ENCODE measurements at places on chromosomes 1 and 21.

- no peak for DNase-seq
These were observed 386.6 kb upstream of the POU3F1 start for GRCh38 chr1:38433084-38433722.

GRCh38 chr1:92583821-92584760 is 97.4 kb upstream of the GFI1 start:
- DNase-seq, result no peak

DNA sequence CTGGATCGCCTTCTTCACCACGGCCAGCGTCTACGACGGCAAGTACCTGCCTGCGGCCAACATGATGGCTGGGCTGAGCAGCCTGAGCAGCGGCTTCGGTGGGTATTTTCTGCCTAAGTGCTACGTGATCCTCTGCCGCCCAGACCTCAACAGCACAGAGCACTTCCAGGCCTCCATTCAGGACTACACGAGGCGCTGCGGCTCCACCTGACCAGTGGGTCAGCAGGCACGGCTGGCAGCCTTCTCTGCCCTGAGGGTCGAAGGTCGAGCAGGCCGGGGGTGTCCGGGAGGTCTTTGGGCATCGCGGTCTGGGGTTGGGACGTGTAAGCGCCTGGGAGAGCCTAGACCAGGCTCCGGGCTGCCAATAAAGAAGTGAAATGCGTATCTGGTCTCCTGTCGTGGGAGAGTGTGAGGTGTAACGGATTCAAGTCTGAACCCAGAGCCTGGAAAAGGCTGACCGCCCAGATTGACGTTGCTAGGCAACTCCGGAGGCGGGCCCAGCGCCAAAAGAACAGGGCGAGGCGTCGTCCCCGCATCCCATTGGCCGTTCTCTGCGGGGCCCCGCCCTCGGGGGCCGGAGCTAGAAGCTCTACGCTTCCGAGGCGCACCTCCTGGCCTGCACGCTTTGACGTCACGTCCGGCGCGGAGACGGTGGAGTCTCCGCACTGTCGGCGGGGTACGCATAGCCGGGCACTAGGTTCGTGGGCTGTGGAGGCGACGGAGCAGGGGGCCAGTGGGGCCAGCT is at the start of gene ZBTB48:
ZBTB48 (plus strand) TSS at position 621 of the 745 bp plus-strand sequence. CDS start 616 bp downstream, outside the sequence.
- peak; percentile 98 for DNase-seq

DNA sequence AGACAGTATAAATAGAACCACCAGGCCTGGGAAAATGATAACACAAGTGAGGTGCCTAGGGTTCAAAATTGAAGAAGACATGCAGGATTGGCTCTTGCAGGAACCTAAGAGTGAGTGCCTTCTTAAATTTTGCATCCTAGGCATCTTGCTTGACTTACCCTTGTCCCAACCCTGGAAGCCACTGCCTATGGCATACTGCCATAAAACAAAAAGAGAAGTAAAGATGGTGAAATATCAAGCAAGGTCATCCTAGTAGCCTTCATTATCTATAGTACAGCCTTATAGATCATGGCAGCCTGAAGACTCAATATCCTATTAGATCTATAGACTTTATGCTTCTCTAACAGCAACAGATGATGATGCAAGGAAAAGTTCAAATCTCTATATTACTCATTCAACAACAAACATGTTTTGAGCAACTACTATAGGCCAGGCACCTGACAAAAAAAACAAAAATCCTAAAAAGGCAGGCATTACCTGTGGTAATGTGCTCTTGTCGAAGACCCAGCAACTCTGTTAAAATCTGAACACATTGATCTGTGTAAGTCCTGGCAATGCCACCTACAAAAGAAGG is 6.3 kb downstream of the AP4B1 start:
- DNase-seq, result no peak

DNA sequence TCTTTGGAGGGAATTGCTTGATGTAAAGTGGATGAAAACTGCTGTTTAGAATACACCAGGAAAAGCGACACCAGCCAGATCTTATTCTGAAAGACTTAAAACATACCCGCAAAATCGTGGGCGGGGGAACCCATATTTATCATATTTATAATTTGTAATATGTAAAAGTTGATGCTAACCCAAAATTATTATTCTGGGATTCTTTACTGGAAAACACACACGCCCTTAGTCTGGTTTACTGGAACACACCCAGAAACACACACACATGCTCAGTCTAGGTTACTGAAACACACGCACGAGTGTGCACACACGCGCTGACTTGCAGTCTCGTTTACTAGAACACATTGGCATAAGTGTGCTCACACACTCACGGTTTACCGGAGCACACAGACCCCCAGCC is 32.5 kb downstream of the ATP5PO start:
- no peak for DNase-seq
